PC-9 (cell line): ENCODE measurements at places on chromosomes 1 and 21.
A peak's percentile ranks its signal among the peaks of the same experiment; 100 is the strongest.

DNA sequence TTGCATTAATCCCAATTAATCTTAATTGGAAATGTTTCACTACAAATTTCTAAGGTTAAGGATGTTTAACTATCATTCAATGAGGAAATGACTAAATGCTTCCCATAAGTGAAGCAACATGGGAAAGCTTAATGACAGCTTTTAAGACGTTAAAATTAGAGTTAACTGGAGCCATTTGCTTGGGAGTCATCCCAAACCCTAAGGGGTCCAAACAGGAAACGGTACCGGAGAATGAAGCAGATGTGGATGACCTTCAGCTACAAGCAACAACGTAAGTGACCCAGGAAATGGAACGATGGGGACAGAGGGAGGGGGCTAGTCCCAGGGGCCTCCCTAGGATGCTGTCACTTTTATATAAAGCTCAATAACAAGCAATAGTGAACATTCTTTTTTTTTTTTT lies 62.2 kb downstream of the CAPZB start:
- no peak overlapping the region for H3K27ac ChIP-seq
- no peaks in the 10 kb centered on the region for H3K27me3 ChIP-seq
- H3K36me3 ChIP-seq, result no peaks in the 10 kb centered on the region
- no peaks in the 10 kb centered on the region for H3K4me1 ChIP-seq
- no peak for DNase-seq

GRCh38 chr1:21607549-21608529 lies 61.3 kb downstream of the RAP1GAP start:
- H3K36me3 ChIP-seq, result no peaks in the 10 kb centered on the region
- DNase-seq, result peak; percentile 89
- H3K4me1 ChIP-seq, result no peaks in the 10 kb centered on the region
- H3K4me3 ChIP-seq, result no peak overlapping the region
- no peaks in the 10 kb centered on the region for H3K27me3 ChIP-seq

DNA sequence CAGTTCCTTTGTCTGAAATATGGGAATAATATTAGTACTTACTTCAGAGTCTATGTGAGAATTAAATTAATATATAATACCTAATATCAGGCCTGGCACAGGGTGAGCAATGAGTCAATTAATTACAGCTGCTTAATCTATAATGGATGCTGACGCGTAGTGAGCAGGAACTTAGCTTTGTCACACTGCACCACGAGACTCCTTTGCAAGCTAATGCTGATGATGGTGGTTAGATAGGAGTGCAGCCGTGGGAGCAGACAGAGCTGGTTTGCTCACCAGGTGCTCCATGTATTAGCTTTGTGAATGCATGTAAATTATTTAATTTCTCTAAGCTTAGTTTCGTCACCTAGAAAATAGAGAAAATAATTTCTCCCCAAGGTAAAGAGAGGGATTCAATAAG lies 35.1 kb downstream of the KCNJ15 start:
- no peaks in the 10 kb centered on the region for H3K36me3 ChIP-seq
- no peak overlapping the region for H3K4me3 ChIP-seq
- H3K4me1 ChIP-seq, result no peaks in the 10 kb centered on the region
- DNase-seq, result no peak

DNA sequence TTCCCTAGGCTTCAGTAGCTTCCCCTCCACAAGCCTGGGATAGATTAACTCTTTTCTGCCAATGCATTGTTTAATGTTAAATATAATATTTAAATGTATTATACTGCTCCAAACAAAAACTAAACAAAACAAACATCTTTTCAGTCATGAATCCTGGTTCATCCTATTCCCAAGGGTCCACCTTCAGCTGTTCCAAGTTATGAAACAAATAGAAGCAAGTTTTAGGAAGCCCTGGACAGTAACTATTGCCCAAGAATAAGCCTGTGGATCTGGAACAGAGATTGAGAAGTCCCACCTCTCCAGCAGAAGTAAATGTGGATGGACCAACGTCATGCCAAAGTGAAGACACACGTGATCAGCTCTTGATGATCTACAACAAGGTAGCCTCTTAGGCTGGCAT lies 408.1 kb downstream of the SETD4 start:
- H3K27me3 ChIP-seq, result no peaks in the 10 kb centered on the region
- H3K36me3 ChIP-seq, result no peaks in the 10 kb centered on the region
- H3K4me3 ChIP-seq, result no peak overlapping the region
- no peak for DNase-seq
- H3K4me1 ChIP-seq, result no peaks in the 10 kb centered on the region

DNA sequence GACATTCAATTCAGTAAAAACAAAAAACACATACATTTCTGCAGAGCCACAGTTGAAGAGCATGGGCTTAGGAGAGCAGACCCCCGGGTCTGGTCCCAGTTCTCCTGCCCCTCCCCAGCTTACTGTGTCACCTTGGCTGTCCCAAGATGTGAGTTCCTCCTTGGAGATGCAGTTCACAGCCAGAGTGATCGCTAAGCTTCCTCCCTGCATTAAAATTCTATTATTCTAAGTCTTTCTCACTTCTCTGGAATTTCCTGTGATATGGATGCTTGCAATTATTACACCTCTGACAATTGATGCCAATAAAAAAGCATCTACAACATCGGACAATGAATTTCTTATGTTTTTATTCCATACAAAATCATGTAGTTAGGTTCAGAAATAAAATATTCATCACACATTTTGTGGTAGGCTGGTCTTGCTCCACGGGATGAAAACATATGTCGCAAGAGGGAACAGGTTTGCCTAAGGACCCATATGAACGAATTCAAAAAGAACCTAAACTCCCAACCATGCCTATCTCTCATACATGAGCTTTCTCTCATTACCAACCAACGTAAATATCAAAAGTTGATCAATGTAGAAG lies 328.5 kb upstream of the RUNX1 start:
- H3K27ac ChIP-seq, result no peak overlapping the region
- no peak for DNase-seq
- H3K4me1 ChIP-seq, result no peaks in the 10 kb centered on the region
- no peak overlapping the region for H3K4me3 ChIP-seq
- no peaks in the 10 kb centered on the region for H3K27me3 ChIP-seq

- H3K4me3 ChIP-seq, result no peak overlapping the region
- DNase-seq, result no peak
These were observed 4.2 kb downstream of the ADAMTS5 start for GRCh38 chr21:26962621-26963181.

GRCh38 chr1:31398246-31398645 lies 14.8 kb upstream of the SERINC2 start:
- H3K27me3 ChIP-seq, result no peaks in the 10 kb centered on the region
- H3K36me3 ChIP-seq, result no peaks in the 10 kb centered on the region
- H3K4me3 ChIP-seq, result no peak overlapping the region

DNA sequence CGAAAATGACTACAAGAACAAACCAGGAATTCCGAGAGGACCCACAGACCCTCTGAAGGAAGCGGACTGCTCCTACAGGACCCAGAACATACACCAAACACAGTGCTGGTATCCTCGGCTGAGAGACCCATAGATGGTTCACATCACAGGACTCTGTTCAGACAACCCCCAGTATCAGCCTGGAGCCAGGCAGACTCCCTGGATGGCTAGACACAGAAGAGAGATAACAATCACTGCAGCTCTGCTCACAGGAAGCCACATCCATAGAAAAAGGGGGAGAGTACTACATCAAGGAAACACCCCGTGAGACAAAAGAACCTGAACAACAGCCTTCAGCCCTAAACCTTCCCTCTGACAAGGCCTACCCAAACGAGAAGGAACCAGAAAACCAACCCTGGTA lies 434.0 kb upstream of the NR5A2 start:
- H3K27ac ChIP-seq, result no peak overlapping the region
- H3K27me3 ChIP-seq, result no peaks in the 10 kb centered on the region
- H3K36me3 ChIP-seq, result no peaks in the 10 kb centered on the region
- DNase-seq, result no peak
- H3K4me3 ChIP-seq, result no peak overlapping the region

DNA sequence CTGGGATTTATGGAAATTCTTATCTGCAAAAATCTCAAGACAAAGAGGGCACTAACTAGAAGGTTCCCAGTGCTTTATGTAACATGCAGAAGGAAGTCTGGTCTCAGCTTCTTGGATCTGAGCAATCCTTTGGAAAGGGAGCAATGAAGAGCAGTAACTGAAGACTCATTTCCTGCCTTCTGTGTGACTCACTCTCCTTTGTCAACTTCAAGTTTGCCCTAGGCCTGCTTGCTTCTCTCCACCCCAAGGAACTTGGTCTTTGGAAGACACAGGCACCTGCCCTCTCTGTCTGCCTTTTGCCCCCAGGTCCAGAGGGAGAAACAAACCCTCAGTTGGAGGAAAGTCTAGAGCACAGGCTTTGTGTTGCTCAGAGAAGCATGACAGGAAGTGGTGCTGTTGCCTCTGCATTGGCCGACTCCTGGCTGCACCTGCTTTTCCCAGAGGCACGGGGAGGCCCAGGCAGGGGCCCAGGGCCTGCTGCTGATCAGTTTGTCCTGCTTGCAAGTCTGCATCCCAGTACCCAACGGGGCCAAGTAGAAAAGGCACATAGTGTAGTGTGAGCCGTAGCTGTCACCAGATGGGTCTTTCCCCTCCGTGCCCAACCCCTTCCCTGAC lies 137.2 kb downstream of the DHRS3 start:
- H3K4me3 ChIP-seq, result no peak overlapping the region
- peaks cover 93% of the 10 kb centered on the region for H3K4me1 ChIP-seq
- peak; percentile 73 for DNase-seq
- peaks cover 3% of the 10 kb centered on the region; the same call in 1 of the 2 replicates for H3K36me3 ChIP-seq
- no peaks in the 10 kb centered on the region for H3K27me3 ChIP-seq
- peak overlapping the region; percentile 96 for H3K27ac ChIP-seq

DNA sequence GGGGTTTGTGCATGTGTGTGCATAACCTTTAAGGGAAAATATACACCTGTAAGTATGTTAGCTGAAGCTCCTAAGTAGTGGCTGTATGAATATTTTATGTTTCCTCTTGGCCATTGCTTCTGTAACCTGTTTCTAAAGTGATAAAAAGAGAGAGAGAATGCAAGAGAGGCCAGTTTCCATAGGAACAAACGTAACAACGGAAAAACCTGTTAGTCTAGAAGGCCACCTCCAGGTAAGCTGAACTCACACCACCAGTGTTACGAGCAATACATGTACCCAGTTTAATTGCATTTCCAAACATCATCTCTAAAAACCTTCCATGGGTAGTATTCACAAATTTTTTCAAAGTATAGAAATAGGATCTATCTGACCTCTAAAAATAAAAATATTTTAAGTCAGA lies 63.1 kb downstream of the PLPPR4 start:
- H3K4me1 ChIP-seq, result 0 out of 2 replicates have a peak, but pooled peaks cover 5% of the 10 kb centered on the region
- H3K36me3 ChIP-seq, result no peaks in the 10 kb centered on the region
- H3K27ac ChIP-seq, result no peak overlapping the region
- no peak overlapping the region for H3K4me3 ChIP-seq

DNA sequence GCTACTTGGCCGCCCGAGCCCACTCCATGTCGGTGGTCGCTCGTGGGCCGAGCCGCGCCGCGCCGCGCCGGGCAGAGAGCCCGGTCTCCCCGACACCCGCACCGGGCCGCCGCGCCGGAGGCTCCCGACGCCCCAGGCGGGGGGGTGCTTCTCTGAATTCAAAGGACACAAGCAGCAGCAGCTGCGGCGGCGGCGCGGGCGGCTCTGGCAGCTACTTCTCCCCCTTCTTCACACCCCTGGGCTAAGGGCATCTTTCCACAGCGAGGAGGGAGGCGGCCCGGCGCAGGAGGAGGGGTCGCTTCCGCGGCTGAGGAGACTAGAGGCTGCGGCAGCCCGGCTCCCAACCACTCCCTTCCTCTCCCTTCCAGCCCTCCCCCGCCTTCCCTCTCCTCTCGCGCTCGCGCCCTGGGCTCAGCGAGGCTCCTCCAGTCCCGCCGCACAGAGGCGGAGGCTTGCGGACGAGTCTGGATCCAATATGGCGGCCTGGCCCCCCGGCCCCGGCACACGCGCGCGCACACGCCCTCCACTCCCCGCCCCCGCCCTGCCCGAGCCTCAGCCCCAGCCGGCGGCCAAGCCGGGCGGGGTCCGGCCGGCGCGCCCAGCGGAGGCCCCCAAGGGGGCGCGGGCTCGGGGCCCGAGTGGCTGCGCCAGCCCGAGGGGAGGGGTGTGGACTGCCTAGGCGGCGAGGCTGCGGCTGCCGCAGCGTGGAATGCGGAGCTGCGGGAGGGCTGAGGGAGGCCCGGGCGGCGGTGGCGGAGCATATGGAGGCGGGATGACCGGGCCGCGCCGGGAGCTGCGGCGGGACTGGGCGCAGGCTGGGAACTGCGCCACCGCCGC lies at the start of gene CDC42BPA:
TSS of gene CDC42BPA (minus strand) at position 477 of the 837 bp plus-strand sequence. CDS start 1,310 bp downstream, outside the sequence.
- H3K27ac ChIP-seq, result peak within 1 kb of the TSS; percentile 73
- H3K4me3 ChIP-seq, result peak within 1 kb of the TSS; percentile 77
- DNase-seq, result peak; percentile 64
- H3K36me3 ChIP-seq, result no peaks in the 10 kb centered on the region

GRCh38 chr1:217919683-217920388 lies 288.7 kb downstream of the SPATA17 start:
- no peaks in the 10 kb centered on the region for H3K36me3 ChIP-seq
- no peak overlapping the region for H3K4me3 ChIP-seq
- DNase-seq, result no peak
- H3K4me1 ChIP-seq, result no peaks in the 10 kb centered on the region
- H3K27ac ChIP-seq, result no peak overlapping the region

DNA sequence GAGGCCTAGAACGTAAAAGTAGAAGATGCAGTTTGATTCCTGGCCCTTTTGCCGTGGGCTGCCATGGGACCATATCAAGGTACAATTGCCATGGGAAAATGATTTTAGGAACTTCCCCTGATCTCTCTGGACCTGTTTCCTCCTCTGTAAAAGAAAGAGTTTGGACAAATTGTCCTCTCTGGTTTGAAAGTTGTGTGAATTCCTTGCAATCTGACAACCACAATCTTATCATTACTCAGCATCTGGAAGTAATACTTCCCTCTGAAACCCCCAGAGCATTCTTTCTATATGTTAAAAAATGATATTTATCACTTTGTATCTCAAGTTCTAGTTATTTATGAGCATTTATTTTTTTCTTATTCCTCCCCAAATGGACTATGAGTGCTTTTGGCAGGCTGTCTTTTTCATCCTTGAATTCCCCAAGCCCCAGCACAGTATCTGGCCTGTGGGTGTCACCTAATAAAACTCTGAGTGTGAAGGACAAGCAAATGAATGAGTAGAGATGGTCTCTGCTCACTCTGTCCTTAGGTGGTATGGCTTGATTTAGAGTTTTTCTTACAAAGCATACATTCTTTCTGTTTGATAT lies 181.1 kb downstream of the DYRK1A start:
- no peaks in the 10 kb centered on the region for H3K27me3 ChIP-seq
- H3K27ac ChIP-seq, result no peak overlapping the region
- DNase-seq, result no peak

DNA sequence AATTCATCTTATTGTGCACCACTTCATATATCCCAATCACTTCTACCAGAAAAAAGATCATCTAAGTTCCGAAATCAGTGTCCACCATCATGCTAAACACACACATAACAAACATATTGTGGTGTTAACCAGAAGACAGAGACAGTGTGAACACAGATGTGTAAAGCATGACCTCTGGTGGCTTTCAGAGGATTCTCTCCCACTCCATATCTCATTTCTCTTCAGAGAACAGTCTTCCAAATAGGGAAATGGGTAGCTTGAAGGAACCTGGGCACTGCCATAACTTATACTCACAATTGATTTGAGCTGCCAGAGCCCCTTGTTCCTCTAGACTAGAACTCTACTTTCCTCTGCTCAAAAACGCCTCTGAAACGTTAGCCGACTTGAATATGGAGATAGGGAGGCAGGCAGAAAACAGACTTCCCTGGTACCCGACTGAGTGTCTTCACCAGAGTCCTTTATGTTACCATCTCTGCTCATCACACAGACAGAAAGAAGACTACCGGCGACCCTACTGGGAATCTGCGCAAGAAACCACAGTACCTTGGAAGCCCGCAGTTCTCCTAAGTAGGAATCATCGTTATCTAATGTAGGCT lies 1.8 kb upstream of the ELAPOR1 start:
- 0 out of 2 replicates have a peak, but pooled peaks cover 3% of the 10 kb centered on the region for H3K4me1 ChIP-seq
- DNase-seq, result peak; percentile 53
- no peaks in the 10 kb centered on the region for H3K27me3 ChIP-seq
- no peak overlapping the region for H3K4me3 ChIP-seq
